ENCODE measurements at places on chromosomes 6 and 20.

- peaks cover 38% of the 10 kb centered on the region for H3K4me1 ChIP-seq
- no peak overlapping the region for H3K27ac ChIP-seq
- peak overlapping the region; percentile 91 for H3K4me3 ChIP-seq
Observed at GRCh38 chr6:31831350-31832215, 4.0 kb downstream of the HSPA1B start.

DNA sequence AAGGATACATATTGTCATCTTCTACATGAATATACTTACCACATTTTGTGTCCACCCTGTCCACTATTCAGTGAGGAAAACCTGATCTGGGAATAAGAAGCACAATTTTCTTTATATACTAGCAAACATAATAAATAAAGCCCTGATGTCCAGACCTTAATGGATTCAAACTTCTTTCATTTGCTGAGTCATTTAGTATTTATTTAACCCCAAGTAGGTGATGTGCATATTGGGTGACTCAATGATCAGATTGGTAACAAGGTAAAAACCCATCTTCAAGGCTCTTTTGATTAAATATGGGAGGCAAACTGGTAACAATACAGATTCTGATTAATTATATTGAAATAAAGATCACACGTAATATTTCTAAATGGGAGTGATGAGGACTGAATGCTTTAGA lies 1159.8 kb upstream of the EYS start:
- no peak overlapping the region for H3K27ac ChIP-seq
- H3K4me3 ChIP-seq, result no peak overlapping the region
- no peaks in the 10 kb centered on the region for H3K27me3 ChIP-seq
- DNase-seq, result no peak
- no peaks in the 10 kb centered on the region for H3K36me3 ChIP-seq

DNA sequence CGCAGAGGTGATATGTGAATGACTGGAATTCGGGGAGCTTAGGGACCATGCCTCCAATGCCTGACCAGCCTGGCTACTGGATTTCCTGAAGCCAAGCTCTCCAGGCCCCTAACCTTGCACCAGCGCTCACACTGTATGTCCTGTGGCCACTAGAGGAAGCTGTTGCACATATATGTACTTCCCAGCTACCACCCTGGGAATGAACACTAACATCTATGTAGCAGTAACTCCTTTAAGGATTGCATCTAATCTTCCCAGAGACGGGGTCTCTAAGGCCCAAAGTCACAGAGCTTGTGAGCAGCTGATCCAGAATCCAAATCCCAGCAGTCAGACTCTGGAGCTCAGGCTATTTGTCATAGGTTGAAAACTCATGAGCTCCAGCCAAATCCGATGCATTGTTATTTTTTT lies 20.4 kb upstream of the BPIFB1 start:
- no peaks in the 10 kb centered on the region for H3K36me3 ChIP-seq
- H3K27ac ChIP-seq, result no peak overlapping the region
- no peak overlapping the region for H3K4me3 ChIP-seq
- no peaks in the 10 kb centered on the region for H3K27me3 ChIP-seq

- no peaks in the 10 kb centered on the region for H3K4me1 ChIP-seq
- H3K27ac ChIP-seq, result no peak overlapping the region
Observed at GRCh38 chr6:151704383-151704782, 103.1 kb upstream of the ESR1 start.

- H3K27ac ChIP-seq, result no peak overlapping the region
- no peaks in the 10 kb centered on the region for H3K36me3 ChIP-seq
- no peak for DNase-seq
- H3K27me3 ChIP-seq, result no peaks in the 10 kb centered on the region
- no peaks in the 10 kb centered on the region for H3K4me1 ChIP-seq
- no peak overlapping the region for H3K4me3 ChIP-seq
Observed at GRCh38 chr6:132972971-132973370, 158.6 kb downstream of the RPS12 start.

GRCh38 chr20:549722-550496 lies 6.3 kb upstream of the CSNK2A1 start:
- H3K27ac ChIP-seq, result no peak overlapping the region
- no peak for DNase-seq
- no peak overlapping the region for H3K4me3 ChIP-seq
- H3K36me3 ChIP-seq, result no peaks in the 10 kb centered on the region
- H3K4me1 ChIP-seq, result no peaks in the 10 kb centered on the region

DNA sequence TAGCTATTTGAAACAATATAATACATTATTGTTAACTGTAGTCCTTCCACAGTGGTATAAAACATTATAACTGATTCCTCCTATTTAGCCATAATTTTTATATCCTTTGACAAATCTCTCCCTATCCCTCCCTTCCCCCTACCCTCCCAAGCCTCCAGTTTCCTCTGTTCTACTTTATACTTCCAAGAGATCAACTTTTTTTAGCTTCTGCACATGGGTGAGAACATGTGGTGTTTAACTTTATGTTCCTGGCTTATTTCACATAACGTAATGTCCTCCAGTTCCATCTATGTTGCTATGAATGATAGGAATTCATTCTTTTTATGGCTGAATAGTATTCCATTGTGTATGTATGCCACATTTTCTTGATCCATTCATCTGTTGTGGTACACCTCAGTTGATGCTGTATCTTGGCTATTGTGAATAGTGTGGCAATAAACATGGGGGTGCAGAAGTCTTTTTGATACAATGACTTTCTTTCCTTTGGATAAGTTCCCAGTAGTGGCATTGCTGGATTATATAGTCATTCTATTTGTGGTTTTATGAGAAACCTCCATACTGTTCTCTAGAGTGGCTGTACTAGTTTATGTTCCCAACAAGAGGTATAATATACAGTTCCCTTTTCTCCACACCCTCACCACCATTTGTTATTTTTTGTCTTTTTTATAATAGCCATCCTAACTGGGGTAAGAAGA lies 205.0 kb downstream of the KCNQ5 start:
- H3K4me1 ChIP-seq, result no peaks in the 10 kb centered on the region
- H3K27me3 ChIP-seq, result no peaks in the 10 kb centered on the region
- no peak overlapping the region for H3K27ac ChIP-seq
- no peak for DNase-seq
- no peaks in the 10 kb centered on the region for H3K36me3 ChIP-seq
- H3K4me3 ChIP-seq, result no peak overlapping the region
